Suppressor macrophage treated with lipopolysaccharide for 4 hours (primary cell): ENCODE measurements at places on chromosomes 6 and 20.
A peak's percentile ranks its signal among the peaks of the same experiment; 100 is the strongest.

- no peak for DNase-seq
Measured at GRCh38 chr6:119476024-119476423, 126.5 kb upstream of the MAN1A1 start.

DNA sequence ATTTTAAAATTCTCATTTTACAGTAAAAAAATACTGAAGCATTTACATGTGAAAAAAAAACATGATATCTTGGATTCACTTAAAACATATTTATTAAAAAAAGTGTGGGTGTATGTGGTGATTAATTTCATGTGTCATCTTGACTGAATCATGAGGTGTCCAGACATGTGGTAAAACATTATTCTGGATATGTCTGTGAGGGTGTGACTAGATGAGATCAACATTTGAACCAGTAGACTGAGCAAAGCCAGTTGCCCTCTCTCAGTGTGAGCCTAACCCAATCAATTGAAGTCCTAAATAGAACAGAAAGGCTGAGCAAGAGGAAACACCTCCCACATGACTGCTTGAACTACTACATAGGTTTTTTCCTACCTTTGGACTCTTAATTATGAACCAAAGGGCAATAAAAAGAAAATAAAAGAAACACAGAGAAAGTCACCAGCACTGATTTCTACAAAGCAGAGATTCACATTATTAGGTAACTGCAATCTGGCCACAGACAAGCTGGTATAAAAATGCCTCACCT lies 90.5 kb upstream of the VGLL2 start:
- no peak for DNase-seq

- DNase-seq = no peak
Measured at GRCh38 chr20:23160536-23161243, 74.6 kb upstream of the CD93 start.

- DNase-seq = no peak
Measured at GRCh38 chr6:162222521-162222920, 505.0 kb downstream of the PRKN start.

DNA sequence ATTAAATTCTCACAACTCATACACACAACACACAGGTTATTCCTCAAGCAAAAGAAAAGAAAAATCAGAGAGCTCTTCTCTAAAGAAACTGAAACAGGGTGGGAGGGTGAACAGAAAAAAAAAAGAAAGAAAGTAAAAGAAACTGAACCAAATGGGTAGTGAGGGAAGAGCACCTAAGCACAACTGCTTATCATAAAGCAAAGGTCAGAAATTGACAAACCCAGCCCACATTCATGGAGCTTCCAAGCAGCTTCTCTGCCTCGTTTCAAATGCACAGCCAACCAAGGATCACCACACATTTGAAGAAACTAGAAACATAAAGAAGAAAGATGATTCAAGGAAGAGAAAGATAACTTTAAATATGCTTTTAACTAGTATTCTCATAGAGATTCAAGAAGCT lies 90.5 kb downstream of the RNGTT start:
- no peak for DNase-seq

GRCh38 chr20:9403448-9403847 lies 110.9 kb upstream of the LAMP5 start:
- peak; percentile 25 for DNase-seq
